Skin of body (tissue), 3 donors: ENCODE measurements at places on chromosomes 6 and 20.
A peak's percentile ranks its signal among the peaks of the same experiment; 100 is the strongest.

DNA sequence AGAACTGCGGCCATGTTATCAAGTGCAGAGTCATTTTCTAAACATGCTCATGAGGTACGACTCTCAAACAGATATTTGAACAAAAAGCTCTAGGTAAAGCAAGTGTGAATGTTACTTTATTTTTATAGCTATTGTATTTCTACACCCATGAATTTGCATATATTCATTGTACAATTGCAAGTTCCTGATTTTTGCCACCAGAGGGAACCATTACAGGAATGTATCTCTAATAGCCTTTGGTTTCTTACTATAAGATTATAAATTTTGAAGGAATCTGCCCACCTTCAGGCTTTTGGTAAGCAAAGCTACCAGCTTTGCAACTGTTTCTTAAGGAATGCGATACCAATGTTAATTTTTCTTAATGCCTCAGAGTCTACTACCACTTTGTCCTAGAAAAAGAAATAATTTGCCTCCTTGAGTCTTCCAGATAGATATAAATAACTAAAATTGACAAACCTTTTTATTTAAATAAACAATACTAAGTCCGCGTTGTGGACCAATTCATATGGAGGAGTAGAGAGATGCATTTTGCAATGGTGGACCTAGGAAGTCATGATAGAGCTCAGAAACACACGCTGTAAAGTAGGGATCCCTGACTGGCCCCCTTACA, 125.4 kb upstream of the SAMD5 start:
- DNase-seq = no peak

- DNase-seq = no peak
These were observed at the start of gene OPRM1 for GRCh38 chr6:154039231-154039842. OPRM1 (plus strand) TSS chr6:154039240; CDS start chr6:154039545, 305 bp downstream.

DNA sequence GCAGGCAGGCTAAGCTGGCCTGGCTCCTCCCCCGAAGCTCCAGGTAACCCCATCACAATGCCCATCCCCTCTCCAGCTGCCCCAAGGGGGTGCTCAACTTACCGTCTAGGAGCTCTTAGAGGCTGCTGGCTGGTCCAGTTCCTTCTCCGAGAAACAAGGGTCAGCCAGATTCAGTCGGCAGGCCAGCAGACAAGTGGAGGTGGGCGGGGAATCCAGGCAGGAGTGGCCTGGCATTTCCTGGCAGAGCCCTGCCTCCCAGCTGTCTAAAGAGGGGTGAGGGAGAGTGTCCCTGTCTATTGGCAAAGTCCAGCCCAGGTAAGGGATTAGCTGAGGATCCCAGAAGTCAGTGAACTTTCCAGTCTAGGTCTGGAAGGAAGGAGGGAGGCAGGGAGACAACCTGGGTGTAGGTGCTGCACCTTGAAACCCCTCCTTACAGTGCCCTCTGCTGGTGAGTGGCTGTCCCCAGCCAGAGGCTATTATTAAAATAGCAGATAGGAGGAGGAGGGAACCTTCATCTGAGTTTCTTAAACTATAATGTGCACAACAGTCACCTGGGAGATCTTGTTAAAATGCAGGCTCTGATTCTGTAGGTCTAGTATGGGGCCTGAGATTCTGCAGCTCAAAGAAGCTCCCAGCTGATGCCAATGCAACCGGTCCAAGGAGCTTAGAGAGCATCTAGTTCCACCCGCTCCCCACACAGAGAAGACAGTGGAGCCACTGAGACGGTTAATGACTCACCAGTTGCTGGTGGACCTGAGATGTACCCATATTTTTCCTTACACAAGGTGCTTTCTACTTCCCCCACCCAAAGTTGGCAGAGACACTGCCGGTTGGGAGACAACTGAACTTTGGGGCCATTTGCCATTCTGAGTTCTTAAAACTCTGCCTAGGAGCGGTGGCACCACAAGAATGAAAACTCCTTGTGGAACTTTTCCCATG, at the start of gene UNC5CL:
TSS of gene UNC5CL (minus strand) at position 162 of the 939 bp plus-strand sequence. CDS start 4,147 bp downstream, outside the sequence.
- no peak for DNase-seq

DNA sequence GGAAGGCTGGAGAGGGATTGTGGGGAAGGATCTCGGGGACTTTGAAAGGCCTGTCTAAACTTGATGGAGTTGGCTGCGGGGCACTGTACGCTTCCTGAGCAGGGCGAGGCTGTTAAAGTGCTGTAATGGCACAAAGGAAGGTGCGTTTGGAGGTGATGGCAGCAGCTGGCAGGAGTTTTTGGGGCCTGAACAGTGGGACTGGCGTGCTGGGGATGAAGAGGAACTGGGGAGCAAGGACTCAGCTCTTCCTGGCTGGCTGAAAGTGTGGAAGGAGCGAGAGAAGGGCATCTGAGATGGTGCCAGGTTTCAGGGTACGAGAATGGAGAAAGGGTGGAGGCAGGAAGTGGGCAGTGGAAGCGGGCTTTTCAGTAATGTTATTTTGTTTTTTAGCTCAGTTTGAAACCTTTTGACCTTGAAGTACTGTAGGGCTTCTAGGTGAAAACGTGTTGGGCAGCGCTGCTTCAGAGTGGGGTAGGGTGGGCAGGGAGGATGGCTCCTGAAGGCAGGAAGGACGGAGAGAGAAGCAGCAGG, 8.0 kb downstream of the TMEM181 start:
- no peak for DNase-seq

DNA sequence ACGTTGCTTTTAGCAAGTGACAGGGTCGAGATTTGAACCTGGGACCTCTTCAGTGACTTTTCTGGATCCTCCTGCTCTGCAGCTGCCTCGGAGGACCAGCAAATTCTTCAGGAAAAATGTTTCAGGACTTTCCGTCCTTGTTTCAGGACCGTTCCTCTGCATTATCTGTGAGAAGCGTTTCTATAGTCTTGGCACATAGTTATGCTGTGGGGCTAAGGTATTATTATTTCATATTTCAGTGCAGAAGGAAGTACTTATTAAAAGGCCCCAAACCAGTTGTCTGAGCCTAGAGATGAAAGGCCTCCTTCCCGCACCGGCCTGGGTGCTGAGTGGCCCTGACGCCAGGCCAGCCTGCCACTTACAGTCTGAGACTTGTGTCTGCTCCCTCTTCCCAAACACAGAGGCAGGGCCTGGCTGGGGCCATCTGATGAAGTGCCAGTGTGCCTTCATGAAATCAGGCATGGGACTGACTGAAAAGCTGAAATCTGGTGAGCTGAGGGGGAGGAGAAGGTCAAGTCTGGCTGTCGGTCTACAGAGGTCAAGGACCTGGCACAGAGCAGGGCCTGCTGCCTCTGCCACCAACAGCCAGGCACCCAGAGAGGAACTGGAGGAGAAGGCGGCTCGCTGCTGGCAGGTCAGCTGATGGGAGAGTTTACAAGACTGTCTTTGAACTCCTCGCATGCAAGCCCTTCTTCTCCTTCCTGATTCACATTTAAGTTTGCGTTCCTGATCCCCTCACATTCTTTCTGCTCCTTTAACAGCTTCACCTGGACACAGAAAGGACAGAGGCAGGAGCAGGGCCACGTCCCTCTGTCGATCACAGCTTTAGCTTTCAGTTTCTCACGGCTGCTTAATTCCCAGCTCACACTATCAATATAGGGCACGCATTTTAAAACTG, 8.9 kb upstream of the QKI start:
- DNase-seq = peak; percentile 53

DNA sequence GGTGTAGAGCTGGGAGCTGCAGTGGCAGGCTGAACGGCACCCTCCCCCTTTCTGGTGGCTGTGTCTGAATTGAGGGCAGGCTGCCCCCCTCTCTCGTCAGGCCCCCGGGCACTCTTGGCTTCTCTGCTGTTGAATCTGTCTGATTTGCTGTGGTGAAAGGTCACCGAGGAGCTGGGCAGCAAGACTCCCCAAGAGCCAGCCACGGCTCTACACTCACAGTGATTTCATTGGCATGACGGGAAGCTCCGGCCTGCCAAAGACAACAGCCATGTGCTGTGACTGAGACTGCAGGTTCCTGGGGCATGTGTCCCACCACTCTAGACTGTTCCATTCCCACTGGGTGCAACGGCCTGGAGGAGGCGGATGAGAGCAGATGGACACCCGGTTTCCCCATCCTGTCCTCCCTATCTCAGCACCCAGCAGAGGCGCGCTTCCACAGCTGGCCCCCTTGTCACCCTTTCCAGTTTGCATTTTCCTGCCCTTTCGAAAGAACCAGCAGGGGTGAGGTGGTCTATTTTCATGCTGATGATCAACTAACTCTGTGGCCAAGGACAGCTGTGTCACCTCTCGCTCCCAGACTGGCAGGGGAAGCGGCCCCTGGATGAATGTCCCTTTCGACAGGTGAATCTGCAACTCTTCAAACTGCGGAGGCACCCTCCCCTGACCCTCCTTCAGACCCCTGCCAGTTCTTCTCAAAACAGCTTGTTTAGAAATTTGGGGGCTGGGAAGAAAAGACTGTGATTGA, 2.2 kb downstream of the APCDD1L start:
- no peak for DNase-seq

GRCh38 chr6:3405182-3405518, 51.7 kb downstream of the SLC22A23 start:
- DNase-seq = no peak

DNA sequence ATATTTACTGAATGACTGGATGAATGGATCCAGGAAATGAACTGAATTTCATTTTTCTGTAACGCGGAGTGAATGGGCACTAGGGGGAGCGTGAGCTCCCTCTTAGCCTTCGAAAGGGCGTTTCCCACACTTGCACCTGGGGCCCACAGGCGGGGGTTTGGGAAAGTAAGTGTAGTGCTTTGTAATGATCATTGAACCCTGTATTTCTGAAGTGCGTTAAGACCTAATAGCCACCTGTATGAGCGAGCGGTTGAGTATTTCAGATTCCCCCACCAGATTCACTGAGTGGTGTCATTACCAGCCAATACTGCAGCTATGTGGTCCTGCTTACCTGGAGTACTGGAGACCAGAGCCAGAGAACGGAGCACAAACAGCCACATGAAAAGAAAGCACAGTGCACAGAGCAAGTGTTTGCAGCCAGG, 10.5 kb downstream of the SYTL3 start:
- DNase-seq = no peak

DNA sequence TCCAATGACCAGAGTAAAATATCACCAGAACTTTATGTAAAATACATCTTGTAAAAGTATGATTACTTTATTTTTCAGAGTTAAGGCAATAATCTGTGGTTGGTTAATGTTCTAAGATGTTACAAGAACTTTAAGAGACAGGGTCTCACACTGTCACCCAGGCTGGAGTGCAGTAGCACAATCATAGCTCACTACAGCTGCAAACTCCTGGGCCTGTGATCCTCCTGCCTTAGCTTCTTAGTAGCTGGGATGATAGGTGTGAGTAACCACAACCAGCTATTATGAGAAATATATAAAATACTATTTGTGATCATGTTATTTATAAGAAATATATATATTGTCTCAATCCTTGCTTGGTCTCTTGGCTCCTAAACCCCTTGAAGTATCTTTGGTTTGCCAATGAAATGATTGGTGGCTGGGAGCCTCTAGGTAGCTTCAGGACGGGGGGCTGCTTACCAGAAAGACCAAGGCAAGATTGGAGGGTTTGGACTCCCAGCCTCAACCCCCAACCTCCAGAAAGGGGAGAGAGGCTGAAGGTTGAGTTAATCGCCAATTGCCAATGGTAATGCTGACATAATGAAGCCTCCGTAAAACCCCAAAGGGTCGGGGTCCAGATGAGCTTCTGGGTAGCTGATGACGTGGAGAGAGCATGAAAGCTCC, 15.4 kb downstream of the SOD2 start:
- no peak for DNase-seq

DNA sequence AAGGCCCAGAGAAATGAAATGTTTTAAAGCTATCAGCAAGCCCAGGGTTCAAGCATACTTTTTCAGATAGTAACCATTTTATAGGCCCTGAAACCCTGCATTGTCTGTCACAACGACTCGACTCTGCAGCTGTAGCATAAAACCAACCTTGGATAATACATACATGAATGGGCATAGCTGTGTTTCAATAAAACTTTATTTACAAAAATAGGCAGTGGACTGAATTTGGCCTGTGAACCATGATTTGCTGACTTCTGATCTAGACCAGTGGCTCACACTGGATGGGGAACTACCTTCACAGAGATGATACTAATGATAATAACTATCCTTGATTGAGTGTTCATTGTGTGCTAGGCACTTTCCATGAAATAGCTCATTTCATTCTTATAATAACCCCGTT, 97.3 kb upstream of the ZNFX1 start:
- no peak for DNase-seq

DNA sequence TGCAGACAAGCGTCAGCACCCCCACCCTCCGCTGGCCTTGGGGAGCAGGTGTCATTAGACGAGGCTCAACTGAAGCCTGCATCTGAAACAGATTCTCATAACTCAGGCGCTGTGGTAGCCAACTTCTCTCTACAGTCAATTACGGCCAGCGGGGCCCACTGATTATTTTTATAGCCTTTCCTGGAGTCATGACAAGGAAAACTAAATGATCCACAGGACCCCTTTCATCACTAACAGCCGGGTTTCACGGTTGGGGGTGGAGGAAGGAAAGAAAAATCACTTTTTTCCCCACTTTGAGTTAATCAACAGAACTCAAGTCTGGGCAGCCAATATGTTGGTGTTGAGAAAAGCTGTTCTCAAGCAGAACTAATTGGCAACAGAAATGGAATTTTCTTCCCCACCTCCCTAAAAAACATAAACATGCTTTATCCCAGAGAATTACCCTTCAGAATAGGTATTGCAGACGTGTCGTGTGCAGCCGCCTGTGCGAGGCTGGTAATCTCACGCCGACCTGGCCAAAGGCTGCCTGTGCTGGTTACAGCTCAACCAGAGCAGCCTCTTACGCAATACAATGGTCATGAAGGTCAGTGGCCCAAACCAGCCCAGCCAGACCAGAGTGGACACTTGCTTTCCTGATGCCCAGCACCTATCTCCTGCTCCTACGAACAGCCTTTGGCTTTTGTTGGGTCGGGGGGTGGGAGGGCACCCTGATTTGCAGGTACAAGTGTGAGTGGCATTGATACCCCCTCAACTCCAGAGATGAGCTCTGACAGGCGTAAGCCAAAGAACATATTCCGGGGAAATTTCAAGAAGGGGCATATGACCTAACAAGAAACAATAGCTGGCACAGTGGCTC, 11.0 kb downstream of the RIPOR3 start:
- DNase-seq = peak; percentile 31

GRCh38 chr6:134406311-134406710, 88.4 kb upstream of the SGK1 start:
- DNase-seq = no peak
